ENCODE measurements at places on chromosomes 12 and 14.

DNA sequence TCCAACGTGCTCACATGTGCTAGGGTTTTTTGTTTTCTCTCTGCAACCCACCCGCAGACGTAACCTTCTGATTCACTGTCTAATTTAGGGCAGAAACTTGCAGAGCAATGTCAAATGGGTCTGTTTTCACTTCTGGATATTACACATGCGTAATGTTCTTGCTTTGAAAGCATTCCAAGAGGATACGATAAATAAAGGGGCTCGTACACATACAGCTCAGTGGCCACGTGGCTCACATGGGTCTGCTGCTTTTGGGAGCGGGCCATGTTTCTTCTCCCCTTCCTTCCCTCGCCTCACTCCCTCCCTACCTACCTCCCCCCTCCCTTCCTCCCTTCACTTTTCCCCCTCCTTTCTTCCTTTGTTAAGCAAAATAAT lies 23.4 kb downstream of the CACNA1C start:
- no peak for DNase-seq

DNA sequence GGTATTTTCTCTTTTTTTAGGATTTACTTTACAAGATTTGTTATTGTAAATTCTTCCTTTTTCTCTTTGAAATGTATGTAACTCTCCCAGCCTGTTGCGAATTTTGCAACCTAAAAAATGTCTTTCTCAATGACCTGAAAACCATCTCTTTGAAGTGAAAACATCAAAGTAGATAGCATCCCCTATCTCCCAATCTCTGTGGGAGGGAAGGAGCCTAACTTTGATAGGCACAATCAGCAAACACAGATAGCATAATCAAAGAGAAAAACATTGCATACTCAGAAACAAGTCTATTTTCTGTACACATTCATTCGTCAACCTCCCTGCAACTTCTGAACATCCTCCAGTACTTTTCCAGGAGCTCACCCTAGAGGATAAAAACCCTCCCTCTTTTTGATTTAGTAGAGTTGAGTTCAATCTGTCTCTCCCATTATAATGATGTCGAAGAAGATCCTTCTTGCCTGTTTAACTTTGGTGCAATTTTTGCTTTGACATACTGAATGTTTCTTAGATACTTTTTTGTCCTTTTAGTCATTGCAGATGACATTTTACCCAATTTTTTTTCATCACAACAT lies 849.2 kb upstream of the LRFN5 start:
- no peak for DNase-seq

DNA sequence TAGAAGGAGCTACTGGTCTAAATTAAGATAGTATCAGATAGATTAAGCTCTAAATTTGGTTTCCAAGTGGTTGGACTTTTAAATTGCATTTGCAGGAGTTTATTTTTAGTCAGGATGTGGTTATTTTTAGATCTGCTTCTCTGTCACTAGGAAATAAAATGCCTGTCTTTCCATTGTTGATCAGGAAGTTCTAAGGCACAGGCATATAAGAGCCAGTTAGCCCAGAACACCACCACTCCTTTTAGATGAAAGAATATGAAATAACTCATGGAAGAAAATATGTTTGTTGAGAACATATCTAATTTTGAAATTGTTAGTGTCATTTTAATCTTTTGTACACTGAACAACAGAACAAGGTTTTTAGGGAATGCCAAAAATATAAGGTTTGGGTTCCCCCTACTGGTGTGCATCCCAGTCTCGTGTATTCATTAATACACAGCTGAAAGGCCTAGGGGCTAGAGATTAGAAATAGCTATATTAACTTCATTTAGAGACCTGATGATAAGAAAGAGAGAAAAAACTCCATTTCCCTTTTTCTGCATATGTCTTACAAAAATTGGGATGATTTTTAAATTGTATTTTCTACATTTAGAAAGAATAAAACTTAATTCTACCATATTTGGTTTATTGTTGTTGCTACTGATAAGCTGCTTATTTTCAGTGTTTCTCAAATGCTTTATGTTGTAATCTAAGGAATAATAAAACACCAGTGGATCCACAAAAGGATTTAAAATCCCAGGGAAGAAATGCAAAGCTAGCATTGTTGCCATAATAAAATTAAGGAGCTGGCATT lies 67.2 kb downstream of the RIC8B start:
- peak; percentile 26 for DNase-seq

DNA sequence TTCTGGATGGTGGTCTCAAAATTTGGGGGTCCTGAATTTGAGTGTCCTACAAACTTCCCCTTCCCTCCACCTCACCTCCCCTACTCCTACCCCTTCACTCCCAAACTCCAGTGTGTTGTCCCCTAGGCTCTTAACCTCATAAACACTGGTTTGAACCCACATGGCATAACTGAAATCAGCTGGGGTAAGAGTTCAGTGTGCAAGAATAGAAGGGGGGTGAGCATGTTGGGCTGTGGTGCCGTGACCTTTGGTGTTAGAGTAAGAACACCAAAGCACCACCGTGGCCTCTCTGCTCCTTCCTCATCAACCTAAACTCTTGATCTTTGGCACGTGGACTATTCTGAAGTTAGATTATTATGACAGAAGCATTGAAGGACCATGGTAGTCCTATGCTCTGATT lies 11.0 kb downstream of the PCBP2 start:
- no peak for DNase-seq

DNA sequence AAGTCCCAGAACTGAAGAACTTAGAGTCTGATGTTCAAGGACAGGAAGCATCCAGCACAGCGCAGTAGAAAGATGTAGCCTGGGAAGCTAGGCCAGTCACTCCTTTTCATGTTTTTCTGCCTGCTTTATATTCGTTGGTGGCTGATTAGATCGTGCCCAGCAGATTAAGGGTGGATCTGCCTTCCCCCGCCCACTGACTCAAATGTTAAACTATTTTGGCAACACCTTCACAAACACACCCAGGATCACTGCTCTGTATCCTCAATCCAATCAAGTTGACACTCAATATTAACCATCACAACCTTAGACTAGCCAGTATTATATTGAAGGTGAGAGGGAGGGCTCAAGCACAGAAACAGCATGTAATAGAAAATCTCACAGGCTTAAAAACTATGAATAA lies 222.9 kb downstream of the C12orf50 start:
- no peak for DNase-seq

GRCh38 chr12:18562531-18562930 lies 175.3 kb downstream of the PLCZ1 start:
- DNase-seq: no peak

DNA sequence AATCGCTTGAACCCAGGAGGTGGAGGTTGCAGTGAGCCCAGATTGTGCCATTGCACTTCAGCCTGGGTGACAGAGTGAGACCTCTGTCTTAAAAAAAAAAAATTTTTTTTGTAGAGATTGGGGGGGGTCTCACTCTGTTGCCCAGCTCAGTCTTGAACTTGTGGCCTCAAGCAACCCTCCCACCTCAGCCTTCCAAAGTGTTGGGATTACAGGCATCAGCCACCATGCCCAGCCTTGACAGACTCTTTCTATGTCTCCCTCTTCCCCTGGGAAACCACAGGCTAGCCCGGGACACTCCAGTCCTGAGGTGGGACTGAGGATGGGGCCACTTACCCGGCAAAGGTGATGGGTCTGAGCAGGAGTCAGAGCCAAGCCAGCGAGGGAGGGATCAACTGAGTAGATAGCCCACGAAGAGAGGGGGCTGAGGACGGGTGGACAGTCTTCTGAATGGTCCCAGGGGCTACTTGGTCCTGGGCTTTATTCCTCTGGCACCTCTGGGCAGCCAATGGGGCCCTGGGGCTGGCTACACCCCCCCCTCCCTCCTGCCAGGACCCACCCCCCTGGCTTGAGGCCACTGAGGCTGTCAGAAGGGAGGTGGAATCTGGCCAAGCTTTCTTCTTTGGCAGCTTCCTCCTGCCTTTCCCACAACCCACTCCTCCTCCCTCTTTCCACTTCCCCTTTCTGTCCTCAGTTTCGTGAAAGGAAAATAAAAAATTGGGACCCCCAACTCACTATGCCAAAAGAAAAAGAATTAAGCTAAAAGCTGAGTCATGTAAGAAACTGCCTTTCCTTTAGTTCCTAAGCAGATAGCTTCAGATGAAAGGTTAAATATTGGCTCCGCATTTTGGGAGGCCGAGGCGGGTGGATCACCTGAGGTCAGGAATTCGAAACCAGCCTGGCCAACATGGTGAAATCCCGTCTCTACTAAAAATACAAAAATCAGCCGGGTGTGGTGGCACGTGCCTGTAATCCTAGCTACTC lies at the start of gene SDS:
Gene SDS (minus strand): TSS at position 453 of the 981 bp plus-strand sequence. CDS start 4,179 bp downstream, outside the sequence.
- DNase-seq: peak; percentile 26

DNA sequence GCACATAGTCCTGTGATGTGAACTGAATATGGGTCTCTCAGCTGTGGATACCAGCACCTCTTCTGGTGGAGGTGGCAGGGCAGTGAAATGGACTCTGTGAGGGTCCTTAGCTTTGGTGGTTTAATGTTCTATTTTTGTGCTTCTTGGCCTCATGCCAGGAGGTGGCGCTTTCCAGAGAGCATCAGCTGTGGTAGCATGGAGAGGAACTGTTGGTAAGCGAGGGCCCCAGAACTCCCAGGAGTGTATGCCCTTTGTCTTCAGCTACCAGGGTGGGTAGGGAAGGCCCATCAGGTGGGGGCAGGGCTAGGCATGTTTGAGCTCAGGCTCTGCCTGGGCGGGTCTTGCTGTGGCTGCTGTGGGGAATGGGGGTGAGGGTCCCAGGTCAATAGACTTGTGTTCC lies 241.7 kb downstream of the AEBP2 start:
- DNase-seq: no peak

- peak; percentile 25 for DNase-seq
Measured at GRCh38 chr14:39265033-39265432, 31.3 kb downstream of the MIA2 start.

GRCh38 chr14:76326918-76327689 lies 48.8 kb upstream of the ESRRB start:
- DNase-seq: peak; percentile 42
